T-cell (primary cell): ENCODE measurements at places on chromosomes 6 and 20. TPM values are rescaled to one million over a fixed set of nuclear protein-coding genes. Genes with fewer than 3 reads are reported as not detected.
A peak's percentile ranks its signal among the peaks of the same experiment; 100 is the strongest.

MRPS18B gene
- total RNA-seq = 24.9 TPM

TGM2 gene
- total RNA-seq = 0.62 TPM

OLIG3 gene
- not detected for total RNA-seq

CLVS2 gene
- not detected for total RNA-seq

POLH gene
- 15.5 TPM for total RNA-seq

CUTA gene
- 181 TPM for total RNA-seq

PMEPA1 gene
- total RNA-seq = 21.7 TPM

SIRPB1 gene
- total RNA-seq = 2.2 TPM

DNA sequence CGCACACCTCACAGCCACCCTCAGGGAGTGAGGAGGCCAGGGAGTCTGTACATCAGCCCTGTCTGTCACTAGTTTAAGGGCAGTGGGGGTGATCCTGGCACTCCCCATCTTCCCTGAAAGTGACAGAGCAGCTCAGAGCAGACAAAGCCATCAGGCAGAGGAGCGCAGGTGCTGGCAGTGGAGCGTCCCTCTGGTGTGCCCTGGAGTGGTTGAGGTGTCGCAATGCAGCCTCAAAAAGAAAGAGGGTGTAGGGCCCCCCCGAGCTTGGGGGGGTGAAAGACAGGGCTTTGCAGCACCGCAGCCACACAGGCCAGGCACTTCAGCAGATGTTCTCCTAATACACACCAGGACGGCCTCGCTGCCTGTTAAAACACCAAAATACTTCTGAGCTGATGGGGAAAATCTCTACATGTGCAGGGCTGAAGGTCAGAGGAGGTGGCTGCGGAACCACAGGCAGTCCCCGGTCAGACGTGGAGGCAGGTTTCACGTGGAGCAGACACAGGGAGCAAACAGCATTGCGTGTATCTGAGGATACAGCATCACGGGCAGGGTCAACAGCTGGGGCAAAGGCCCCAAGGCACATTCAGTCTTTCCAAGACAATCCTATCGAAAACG lies 69.5 kb downstream of the PREX1 start:
- H3K4me3 ChIP-seq = peak overlapping the region; percentile 2
- peak; percentile 71 for DNase-seq
- peaks cover 88% of the 10 kb centered on the region for H3K4me1 ChIP-seq
- H3K27me3 ChIP-seq = no peaks in the 10 kb centered on the region
- H3K36me3 ChIP-seq = no peaks in the 10 kb centered on the region

DNA sequence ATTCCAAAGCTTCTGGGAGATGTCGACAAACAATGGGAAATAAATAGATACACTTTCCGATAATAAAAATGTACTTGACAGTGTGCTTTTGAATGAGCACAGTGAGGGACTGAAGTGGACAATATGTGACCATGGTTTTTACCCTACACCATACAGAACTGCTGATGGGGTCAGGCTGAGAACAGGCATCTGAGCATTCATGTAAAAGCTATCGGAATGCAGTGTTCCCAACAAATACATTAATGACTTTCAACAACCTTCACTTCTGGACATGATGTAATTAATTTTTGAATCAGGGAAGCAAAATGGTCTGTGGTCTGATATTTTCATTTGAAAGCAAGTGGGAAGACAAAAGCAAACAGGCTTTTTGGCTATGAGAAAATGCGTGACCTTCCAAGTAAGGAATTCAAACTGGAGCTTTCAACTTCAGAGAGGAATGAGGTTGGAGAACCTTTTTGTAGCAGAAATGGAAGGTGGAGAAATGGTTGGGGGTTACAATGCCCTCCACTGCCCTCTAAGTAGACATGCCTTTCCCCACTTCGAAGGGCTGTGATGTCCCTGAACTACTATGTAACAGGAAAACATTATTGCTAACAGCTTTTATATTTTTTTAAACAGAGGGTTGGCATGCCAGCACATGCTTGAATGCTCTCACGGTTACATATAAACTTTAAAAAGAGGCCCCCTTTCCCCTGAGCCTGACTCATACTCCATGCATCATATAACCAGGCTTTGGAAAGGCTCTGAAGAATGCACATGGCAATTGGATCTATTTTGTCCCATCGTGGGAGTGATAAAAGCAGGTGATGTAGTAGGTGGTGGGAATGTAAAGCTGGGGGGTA lies 203.5 kb upstream of the CITED2 start:
- peaks cover 2% of the 10 kb centered on the region for H3K4me1 ChIP-seq
- H3K27ac ChIP-seq = no peak overlapping the region
- no peaks in the 10 kb centered on the region for H3K36me3 ChIP-seq
- no peak for DNase-seq
- no peaks in the 10 kb centered on the region for H3K27me3 ChIP-seq
- no peak overlapping the region for H3K4me3 ChIP-seq

DNA sequence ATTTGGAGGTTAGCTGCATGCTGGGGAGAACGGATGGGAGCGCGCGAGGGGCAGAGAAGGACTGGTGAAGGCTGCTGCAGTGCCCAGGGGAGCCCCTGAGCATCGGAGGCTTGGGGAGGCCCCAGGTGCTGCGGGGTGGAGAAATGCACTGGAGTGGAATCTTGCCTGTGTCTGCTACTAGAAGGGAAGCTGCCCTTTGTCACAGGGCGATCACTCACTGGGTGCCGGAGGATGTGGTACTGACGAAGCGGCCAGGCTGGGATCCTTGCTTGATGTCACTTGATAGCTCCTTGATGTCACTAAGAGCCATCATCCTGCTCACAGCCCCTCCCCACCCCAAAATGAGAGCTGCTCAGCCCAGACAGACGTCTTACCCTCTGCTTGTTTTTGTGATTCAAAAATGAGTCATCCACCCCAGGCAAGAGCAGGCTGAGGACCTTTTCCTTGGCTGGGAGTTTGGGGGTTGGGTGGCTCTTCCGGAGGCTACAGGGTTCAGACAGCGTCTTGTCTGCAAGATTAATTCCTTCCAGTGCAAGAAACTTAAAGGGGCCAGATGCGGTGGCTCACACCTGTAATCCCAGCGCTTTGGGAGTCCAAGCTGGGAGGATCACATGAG lies 62.6 kb upstream of the PMEPA1 start:
- H3K4me3 ChIP-seq = no peak overlapping the region
- no peaks in the 10 kb centered on the region for H3K4me1 ChIP-seq
- DNase-seq = peak; percentile 13
- no peaks in the 10 kb centered on the region for H3K36me3 ChIP-seq
- peaks cover 14% of the 10 kb centered on the region for H3K27me3 ChIP-seq

DNA sequence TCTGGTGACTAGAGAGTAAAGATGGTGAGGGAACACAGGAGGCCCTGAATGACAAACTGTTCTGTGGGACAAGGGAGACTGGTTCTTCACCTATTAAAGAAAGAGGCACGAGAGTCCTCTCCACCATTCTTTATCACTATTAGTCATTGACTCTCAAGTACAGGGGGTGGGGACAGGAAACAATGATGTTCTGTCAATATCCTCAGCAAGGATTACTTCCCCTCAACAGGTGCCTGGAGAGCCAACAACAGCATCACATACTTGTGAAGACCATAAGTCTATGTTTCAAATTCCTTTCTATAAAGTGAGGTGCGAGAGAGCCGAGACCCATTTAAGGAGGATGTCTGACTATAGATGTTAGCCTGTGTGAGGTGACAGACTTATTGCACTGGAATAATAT lies 72.4 kb upstream of the TBC1D7 start:
- no peak overlapping the region for H3K4me3 ChIP-seq
- no peak overlapping the region for H3K27ac ChIP-seq
- no peaks in the 10 kb centered on the region for H3K4me1 ChIP-seq
- no peaks in the 10 kb centered on the region for H3K27me3 ChIP-seq

DNA sequence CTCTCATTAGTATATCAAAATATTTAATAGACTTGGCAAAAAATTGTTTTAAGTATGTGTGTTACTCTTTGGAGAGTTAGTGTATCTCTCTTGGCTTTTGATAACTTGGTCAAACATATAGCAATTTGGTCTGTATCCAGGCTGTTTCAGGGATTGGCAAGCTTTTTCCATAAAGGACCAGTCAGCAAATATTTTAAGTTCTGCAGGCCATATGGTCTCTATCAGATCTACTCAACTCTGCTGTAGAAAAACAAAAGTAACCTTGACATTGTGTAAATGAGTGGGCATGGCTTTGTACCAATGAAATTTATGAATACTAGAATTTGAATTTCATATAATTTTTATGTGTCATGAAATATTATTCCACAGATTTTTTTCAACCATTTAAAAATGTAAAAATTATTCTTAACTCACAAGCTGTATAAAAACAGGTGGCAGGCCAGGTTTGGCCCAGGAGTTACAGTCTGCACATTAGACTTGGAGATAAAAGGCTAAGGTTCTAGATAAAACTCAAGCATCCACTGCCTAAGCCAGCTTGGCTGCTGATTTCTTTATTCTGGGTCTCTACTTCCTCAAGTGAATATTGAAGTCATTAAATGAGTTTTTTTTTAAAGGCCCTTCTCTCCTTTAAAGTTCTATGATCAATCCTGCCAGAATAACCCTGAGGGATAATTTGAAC lies 13.7 kb downstream of the GSTA4 start:
- H3K4me3 ChIP-seq = no peak overlapping the region
- no peaks in the 10 kb centered on the region for H3K27me3 ChIP-seq
- no peak for DNase-seq
- H3K27ac ChIP-seq = no peak overlapping the region

- no peak for DNase-seq
- H3K4me3 ChIP-seq = no peak overlapping the region
- no peaks in the 10 kb centered on the region for H3K4me1 ChIP-seq
- H3K36me3 ChIP-seq = no peaks in the 10 kb centered on the region
- H3K27me3 ChIP-seq = no peaks in the 10 kb centered on the region
- H3K27ac ChIP-seq = no peak overlapping the region
These were observed 133.5 kb upstream of the CLDN20 start for GRCh38 chr6:155130161-155130853.

DNA sequence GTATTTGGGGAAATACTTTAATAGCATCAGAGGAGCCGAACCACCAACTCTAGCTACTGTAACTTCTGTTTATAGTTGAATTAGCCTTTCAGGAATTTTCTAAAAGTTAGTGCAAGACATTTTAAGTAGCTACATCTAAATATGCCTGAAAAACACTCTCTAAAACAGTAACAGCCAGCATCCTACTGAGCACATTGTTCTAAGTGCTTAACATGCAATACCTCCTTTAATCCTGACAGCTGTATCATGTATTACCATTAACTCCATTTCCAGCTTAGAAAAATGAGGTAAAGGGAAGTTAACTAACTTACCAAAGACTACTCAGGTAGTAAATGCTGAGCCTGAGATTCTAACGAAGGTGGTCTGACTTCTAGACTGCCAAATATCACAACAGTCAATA lies 120.7 kb downstream of the DST start:
- no peak overlapping the region for H3K4me3 ChIP-seq
- H3K27ac ChIP-seq = no peak overlapping the region
- H3K27me3 ChIP-seq = no peaks in the 10 kb centered on the region
- H3K4me1 ChIP-seq = no peaks in the 10 kb centered on the region
- H3K36me3 ChIP-seq = no peaks in the 10 kb centered on the region

DNA sequence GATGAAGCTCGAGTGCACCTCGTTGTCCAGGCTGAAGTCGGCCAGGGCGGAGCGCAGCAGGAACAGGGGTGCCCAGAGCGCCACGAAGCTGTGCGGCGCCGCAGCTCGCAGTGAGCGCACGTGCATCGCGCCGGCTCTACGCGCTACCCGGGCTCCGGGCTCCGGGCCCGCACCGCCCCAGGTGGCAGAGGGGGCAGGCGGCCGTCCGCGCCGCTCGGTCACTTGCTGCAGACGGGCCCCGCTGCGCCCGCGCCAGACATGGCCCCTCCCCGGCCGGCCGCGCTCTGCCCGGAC lies 497 bp downstream of the BMP7 start:
- DNase-seq = no peak
- H3K4me1 ChIP-seq = no peaks in the 10 kb centered on the region
- H3K4me3 ChIP-seq = no peak overlapping the region
- H3K27ac ChIP-seq = no peak overlapping the region
- peaks cover 11% of the 10 kb centered on the region for H3K27me3 ChIP-seq

- no peak overlapping the region for H3K4me3 ChIP-seq
- H3K4me1 ChIP-seq = no peaks in the 10 kb centered on the region
- H3K27ac ChIP-seq = no peak overlapping the region
- no peaks in the 10 kb centered on the region for H3K27me3 ChIP-seq
- DNase-seq = no peak
These were observed 13.3 kb upstream of the TREM2 start for GRCh38 chr6:41176189-41176588.

- H3K4me3 ChIP-seq = no peak overlapping the region
- H3K36me3 ChIP-seq = peaks cover 11% of the 10 kb centered on the region
- H3K27ac ChIP-seq = no peak overlapping the region
- H3K27me3 ChIP-seq = no peaks in the 10 kb centered on the region
- H3K4me1 ChIP-seq = peaks cover 45% of the 10 kb centered on the region
These were observed 24.5 kb upstream of the RTF2 start for GRCh38 chr20:56443654-56444540.

DNA sequence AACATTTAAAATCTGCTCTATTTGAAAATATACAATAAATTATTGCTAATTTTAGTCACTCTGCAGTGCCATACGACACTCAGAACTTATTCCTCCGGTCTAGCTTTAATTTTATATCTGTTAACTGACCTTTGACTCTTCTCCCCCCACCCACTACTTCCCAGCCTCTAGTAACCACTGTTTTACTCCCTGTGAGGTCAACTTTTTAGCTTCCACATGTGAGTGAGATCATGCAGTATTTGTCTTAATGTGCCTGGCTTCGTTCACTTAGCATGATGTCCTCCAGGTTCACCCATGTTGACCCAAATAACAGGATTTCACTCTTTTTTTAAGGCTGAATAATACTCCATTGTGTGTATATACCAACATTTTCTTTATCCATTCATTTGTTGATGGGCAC lies 80.8 kb downstream of the RPP40 start:
- H3K4me3 ChIP-seq = no peak overlapping the region
- no peak overlapping the region for H3K27ac ChIP-seq
- H3K27me3 ChIP-seq = no peaks in the 10 kb centered on the region
